ENCODE measurements at places on chromosomes 16 and 17.

DNA sequence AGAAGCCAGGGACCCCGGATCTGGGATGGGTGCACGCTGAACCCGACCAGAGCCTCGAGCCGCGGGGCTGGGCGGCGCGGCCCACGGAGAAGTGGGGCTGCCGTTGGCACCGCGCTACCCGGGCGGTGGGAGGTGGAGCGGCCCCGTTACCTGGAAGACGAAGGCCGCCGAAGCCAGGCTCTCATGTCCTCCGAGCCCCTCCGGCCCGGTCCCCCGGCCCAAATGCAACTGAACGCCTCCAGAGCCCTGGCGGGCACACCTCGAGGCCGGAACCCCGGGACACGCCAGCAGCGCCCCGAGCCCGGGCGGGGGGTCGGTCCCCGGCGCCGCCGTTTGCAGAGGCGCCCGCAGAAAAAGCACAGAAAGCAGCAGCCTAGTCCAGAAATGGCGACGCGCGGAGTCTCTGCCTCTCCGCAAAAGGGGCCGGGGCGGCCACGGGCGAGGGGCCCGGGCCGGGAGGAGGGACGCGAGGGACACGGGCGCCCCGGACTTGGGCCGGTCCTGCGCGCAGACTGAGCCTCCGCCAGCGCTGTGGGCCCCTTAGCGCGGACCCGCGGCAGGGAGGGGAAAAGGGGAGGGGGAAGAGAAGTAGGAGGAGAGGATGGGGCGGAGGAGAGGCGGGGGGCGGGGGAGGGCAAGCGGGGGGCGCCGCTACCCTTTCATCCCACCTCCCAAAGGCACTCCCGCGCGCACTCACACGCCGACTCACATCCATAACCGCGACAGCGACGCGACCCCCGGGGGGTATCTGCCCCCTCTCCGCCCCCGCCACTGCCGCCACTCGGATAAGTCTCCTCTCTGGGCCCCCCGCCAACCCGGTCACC, 1.4 kb downstream of the AXIN2 start:
- DNase-seq, result peak; percentile 49

- DNase-seq, result no peak
Observed at GRCh38 chr16:67862623-67863583, 9.9 kb upstream of the EDC4 start.

DNA sequence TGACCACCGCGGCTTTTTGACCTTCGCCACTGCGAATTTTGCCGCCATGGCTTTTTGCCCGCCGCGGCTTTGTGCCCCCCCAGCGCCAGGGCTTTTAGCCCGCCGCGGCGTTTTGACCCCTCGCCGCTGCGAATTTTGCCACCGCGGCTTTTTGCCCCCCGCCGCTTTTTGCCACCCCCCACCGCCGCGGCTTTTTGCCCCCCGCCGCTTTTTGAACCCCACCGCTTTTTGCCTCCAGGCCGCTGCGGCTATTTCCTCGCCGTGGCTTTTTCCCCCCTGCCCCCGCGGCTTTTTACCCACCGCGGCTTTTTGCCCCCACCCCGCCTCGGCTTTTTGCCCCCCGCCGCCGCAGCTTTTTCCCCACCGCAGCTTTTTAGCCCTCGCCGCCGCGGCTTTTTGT, 134.8 kb upstream of the TP53TG3C start:
- DNase-seq, result no peak

- no peak for DNase-seq
Observed at GRCh38 chr17:58289869-58290268, 9.1 kb upstream of the MPO start.

DNA sequence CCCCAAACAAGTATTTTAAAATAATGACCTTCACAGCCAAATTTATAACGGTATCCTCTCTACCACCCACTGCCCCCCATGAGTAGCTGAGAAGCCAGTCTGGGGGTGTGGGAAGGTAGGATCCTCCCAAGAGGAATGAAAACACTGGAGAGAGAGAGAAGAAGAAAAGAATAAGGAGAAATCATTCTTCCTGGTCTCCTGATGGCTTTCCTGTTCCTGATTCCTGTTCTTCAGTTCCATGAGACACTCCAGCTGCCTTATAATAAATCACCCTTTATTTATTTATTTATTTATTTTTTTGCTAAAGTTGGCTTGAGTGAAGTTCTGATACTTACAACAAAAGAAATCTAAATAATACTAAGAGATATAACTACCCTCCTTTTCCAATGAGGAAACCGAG, 56.4 kb upstream of the FAM20A start:
- no peak for DNase-seq

GRCh38 chr17:35152421-35153140, 5.0 kb downstream of the UNC45B start:
- no peak for DNase-seq

GRCh38 chr17:39981207-39981741, 667 bp downstream of the PSMD3 start:
- no peak for DNase-seq

DNA sequence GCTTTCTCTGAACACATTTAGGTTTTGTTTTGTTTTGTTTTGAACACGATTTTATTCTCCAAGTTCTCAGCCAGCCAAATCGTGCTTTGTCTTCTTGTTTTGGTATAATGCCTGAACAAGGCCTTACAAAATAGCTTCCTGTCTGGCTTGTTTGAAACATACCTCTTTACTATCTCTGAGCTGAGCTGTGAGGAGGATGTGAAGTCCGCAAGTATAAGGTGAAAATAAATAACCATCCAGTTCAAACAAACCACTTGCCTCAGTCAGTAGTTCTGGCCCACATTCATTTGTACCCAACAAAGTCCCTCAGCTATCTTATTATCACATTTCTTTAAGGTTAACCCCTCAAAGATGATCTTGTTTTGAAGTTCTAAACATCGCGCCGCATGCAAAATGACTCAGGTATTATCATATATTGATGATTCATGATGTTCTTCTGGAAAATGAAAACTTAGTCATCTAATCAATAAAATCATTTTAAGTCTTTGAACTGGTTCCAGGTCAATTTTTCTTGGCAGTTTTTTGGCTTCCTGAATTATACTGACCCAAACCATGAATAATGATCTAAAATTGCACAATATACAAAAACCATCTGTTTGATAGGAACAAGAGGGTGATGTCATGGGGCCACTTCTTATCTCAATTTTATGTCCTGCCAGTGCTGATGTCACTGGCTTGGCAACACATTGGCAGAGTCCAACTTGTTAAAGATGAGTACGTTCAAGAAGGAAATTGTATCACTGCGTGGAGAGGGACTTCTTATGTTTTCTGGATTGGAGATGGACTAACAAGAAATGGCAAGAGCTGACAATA, 694.3 kb downstream of the KCNJ2 start:
- no peak for DNase-seq

GRCh38 chr17:56975656-56976055, 2.3 kb upstream of the SCPEP1 start:
- no peak for DNase-seq

- DNase-seq, result no peak
Observed at GRCh38 chr17:41539071-41539492, 11.0 kb upstream of the KRT19 start.
